Fibroblast of mammary gland (primary cell): ENCODE measurements at places on chromosomes 13 and 19.

- peak; percentile 14 for DNase-seq
These were observed 88.4 kb upstream of the ZNF492 start for GRCh38 chr19:22545751-22546150.

- DNase-seq, result peak; percentile 45
These were observed at the start of gene RGCC for GRCh38 chr13:41456768-41457588. Gene RGCC, plus strand, starts transcription at chr13:41457550. Its CDS starts 158 bp downstream, at chr13:41457708.

DNA sequence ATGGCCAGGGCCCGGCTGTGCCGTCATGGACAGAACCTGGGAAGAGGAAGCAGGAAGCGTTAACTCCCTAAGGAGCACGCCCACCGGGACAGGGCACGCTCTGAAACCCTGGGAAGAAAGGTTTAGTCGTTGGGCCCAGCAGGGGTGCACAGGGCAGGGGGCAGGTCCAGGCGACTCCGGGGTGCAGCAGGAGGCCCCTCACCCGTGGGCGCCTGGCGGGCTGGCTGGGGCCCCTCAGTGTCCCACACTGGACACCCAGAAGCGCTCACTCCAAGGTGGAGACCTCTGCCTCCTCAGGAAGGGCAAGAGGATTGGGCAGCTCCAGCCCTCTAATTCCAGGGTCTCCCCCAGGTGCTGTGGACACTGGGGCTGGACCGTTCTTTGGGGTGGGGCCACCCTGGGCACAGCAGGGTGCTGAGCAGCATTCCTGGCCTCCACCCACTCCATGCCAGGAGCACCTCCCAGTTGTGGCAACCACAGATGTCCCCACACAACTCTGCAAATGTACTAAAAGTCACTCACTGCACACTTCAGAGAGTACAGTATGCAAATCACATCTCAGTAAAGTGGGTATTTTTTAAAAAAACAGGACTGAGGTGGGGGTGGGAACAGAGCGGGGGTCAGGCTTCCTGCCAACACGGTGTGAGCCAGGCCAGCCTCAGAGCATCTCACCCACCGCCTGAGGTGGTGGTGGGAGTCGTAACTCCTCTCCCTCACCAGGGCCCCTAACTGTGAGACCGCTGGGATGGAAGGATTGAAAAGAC is 35.2 kb downstream of the PIP5K1C start:
- no peak for DNase-seq

DNA sequence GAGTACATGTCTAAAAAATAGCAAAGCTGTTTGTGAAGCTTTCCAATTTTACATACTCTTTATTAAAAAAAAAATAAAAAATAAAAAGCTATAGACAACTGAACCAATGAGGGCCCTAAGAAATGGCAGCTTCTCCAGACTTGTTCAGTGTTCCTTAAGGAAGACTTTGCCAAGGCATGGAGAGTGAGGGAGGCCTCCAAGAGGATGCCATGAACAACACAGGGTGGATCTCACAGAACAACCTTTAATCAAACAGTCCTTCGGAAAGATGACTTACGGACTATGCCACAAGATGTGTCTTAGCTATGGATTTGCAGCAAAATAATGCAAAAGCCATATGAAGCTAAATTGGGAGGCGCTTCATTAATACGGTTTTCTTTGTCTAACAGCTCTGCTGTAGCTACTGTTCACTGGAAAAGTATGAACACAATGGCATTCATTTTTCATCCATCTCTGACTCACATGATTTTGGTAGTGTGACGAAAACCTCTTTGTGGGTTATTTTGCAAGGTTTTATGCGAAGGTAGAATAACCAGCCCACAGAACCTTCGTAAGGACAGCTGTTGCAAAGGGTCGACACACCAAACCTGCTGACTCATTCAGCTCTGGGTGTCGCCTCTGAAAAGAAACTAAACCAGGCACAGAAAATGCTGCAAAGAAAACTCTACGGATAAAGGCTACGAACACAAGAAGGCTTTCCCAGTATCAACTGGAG is 27.7 kb downstream of the EFNB2 start:
- peak; percentile 97 for DNase-seq

- no peak for DNase-seq
These were observed 2.1 kb downstream of the P2RY11 start for GRCh38 chr19:10113592-10113963.

- DNase-seq, result no peak
These were observed 9.9 kb downstream of the TPP2 start for GRCh38 chr13:102606537-102607309.

GRCh38 chr19:408902-409515 is at the start of gene C2CD4C:
Gene C2CD4C, minus strand, starts transcription at chr19:409147. Its CDS starts 786 bp downstream, at chr19:408361.
- no peak for DNase-seq

- no peak for DNase-seq
These were observed 966.3 kb downstream of the DIAPH3 start for GRCh38 chr13:59197397-59197796.

DNA sequence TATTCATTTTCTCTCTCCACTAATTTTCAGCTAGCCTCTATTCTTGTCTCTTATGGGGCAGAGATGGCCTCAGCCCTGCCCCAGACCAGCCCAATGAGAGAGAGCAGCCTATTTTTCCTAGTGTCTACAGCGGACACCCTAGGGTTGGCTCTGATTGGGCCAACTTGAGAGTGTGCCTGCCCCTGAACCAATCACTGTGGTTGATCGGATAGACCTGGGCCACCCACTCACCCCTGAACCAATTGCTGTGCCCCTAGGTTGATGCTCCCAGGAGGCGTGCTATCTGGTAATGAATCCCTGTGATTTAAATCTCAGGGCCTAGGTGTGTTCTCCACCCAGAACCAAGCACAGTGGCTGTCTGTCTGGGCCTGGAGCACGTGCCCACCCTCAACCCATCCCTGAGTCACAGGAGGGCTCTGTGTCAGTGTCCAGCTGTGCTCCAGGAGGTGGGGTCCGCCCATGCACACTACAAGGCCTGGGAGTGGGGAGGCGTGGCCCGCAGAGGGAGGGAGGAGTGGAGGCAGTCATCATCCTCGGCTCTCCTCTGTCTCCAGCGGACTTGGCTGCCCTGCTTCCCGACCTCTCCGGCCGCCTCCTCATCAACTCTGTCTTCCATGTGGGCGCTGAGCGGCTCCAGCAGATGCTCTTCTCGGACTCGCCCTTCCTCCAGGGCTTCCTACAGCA is 14.9 kb upstream of the SCN1B start:
- peak; percentile 90 for DNase-seq

DNA sequence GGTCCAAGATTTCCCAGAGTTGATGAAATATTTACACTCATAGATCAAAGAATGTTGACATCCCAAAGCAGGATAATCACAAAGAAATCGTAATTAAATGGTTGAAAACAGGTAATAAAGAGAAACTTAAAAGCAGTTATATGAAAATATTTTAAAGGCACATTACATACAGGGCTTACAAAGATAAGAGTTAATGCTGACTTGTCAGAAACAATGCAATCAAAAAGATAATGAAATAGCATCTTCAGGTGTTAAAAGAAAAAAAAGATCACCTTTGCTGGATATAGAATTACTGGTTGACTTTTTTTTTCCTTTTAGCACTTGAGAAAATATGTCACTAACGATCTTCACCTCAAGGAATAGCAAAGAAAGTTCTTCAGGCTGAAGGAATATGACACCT is 48.8 kb downstream of the KCTD15 start:
- DNase-seq, result no peak

GRCh38 chr19:58154287-58154678 is 3.7 kb upstream of the ZNF329 start:
- DNase-seq, result peak; percentile 55

- DNase-seq, result no peak
These were observed 44.6 kb downstream of the GGACT start for GRCh38 chr13:100543872-100544602.

DNA sequence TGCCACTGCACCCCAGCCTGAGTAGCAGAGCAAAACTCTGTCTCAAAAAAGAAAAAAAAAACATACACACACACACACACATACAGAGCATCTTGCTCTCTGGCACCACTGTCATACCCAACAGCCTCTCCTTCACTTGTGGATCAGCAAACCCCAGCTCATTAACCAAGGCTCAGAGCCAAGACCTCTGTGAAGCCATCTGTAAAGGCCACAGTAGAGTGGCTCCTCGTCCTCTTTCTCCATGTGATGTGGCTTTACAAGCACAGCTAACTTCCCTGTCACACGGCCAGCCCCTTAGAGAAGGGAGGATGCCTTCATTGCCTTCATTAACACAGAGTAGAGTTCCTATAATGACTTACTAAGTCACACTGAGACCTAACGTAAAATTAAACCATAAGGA is 62.7 kb upstream of the LSM14A start:
- DNase-seq, result no peak

DNA sequence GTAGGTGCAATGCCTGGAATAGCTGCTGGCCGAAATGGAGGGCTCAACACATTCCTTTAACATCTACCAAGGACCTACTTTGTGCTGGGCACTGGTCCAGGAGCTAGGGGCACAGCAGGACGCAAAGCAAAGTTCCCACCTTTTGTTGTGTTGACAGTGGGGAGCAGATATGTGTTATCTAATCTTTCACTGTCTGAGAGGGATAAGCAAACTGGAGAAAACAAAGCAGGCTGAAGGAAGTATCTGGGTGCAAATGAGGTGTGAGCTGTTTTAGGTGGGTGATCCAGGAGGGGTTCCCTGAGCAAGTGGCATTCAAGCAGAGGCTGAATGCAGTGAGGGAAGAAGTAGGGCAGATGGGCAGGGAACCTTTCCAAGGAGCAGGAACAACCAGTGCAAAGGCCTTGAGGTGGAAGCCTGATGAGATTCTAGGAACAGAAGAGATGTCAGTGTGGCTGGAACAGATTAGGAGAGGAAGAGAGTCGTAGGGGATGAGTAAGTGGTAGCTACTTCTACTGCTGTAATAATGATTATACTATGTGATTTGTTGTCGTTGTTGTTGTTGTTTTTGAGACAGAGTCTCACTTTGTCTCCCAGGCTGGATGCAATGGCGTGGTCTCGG is 2.2 kb upstream of the PLAUR start:
- no peak for DNase-seq

- no peak for DNase-seq
These were observed 18.1 kb upstream of the NPAS1 start for GRCh38 chr19:47001584-47001983.

DNA sequence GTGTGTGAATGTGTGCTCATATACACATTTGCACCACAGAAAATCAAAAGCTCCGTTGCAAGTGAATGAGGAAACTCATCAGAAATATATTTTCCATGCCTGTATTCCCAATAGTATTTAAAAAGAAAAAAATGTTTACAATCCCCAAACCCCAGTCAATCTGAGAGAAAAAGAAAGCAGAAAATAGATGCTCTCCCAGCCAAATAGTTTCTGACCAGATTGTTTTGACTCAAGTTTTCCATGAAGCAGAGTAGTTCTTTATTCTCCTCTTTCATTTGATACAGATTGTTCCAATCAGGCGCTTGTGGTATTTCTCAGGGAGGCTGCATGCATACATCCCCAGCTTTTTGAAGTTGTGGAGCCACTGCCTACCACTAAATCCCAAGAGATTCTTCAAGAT is 110.6 kb downstream of the STARD13 start:
- DNase-seq, result peak; percentile 67

DNA sequence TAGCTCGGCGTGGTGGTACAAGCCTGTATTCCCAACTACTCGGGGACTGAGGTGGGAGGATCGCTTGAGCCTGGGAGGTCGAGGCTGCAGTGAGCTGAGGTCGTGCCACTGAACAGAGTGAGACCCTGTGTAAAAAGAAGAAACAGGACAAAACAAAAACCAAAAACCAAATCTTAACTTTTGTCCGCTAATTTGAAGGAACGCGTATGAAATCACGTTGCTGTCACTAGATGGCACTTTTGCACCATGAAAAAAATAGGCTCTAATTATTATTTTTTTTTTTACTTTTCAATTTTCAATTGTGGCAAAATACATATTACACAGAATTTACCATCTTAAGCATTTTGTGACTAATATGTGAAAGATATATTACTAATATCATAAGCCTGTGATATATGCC is 17.6 kb upstream of the ZNF835 start:
- no peak for DNase-seq

DNA sequence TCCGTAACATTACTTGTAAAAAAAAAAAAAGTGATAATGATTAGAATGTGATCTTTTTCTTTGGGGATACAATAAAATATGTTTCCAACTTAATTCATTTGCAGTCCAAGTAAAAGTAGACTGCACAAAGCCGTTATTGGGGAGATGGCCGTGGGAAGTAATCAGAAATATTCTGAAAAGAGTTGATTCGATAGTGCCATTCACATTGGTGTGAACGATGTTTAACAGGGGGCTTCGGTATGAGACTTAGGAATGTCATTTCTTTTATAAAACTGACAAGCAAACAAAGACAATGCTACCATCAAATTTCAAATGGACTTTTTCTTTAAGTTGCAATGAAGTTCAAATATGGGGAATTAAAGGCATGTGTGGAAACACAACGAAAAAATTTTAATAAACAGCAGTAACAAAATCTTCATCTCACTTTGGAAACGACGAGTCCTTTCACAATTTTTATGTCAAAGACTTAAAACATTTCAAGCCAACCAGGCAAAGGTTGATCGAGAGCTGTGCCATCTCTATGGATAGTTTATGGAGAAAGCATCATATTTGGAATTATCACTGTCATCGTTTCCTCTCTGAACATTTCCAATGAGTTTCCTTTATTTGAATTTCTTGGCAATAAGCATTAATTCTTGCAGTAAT is 1.7 kb upstream of the ZIC5 start:
- no peak for DNase-seq

GRCh38 chr13:111043575-111043982 is 71.5 kb upstream of the ARHGEF7 start:
- peak; percentile 64 for DNase-seq

GRCh38 chr13:23642110-23642509 is 71.9 kb downstream of the TNFRSF19 start:
- no peak for DNase-seq

- no peak for DNase-seq
These were observed 77.5 kb downstream of the C13orf42 start for GRCh38 chr13:51033421-51034185.

- DNase-seq, result peak; percentile 24
These were observed 37.7 kb downstream of the ARHGEF7 start for GRCh38 chr13:111152844-111153243.
